ENCODE measurements at places on chromosomes 12 and 14.

GRCh38 chr12:25458047-25458552 lies 95.0 kb downstream of the LMNTD1 start:
- DNase-seq, result peak; percentile 91

- DNase-seq, result no peak
Observed at GRCh38 chr14:50953502-50953901, 9.2 kb upstream of the PYGL start.

GRCh38 chr12:75781532-75782046 lies 250.0 kb downstream of the PHLDA1 start:
- peak; percentile 15 for DNase-seq

GRCh38 chr12:105156260-105156659 lies 48.7 kb downstream of the WASHC4 start:
- no peak for DNase-seq

GRCh38 chr12:3165078-3165980 lies 88.2 kb downstream of the TSPAN9 start:
- DNase-seq, result no peak

- no peak for DNase-seq
Observed at GRCh38 chr12:49236423-49236822, 28.5 kb upstream of the TUBA1C start.

GRCh38 chr12:69906411-69907216 lies 81.6 kb downstream of the MYRFL start:
- no peak for DNase-seq

GRCh38 chr12:52271158-52271557 lies 3.3 kb upstream of the KRT86 start:
- DNase-seq, result no peak

GRCh38 chr14:56892959-56893358 lies 82.7 kb upstream of the OTX2 start:
- DNase-seq, result no peak

DNA sequence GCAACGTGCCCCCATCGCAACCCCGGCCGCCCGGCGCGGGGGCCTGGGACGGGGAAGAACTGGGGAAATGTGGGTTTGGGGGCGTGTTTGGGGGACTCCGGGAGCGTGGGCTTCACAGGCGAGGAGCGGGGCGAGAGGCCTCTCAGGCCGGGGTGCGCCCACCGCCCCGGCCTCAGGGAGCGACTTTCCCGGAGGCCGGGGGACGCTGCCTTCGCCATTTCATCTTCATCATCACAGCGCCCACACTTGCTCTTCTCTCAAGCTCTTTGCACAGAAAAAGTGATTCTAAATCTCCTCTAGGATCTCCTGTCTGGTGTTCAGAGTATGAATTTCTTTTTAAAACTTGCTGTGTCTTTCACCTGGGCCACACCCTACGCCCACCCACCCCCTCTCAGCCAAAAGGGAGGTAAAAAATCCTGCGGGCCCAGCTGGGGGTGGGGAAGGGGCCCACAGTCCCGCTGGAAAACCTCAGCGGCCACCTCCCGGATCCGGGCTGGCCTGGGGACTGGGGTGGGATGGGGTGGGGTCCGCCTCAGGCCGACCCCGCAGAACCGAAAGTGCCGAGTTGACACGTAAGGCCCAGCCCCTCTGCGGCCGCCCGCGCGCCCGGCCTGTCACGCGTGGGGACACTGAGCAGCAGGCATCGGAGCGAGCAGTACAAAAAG lies 7.4 kb downstream of the CDKN1B start:
- no peak for DNase-seq
